ENCODE measurements at places on chromosomes 16 and 17.

GRCh38 chr16:6771956-6772355 is 560.7 kb upstream of the RBFOX1 start:
- H3K27me3 ChIP-seq: no peaks in the 10 kb centered on the region
- no peaks in the 10 kb centered on the region for H3K4me1 ChIP-seq
- no peak overlapping the region for H3K4me3 ChIP-seq
- DNase-seq: no peak

- H3K27ac ChIP-seq: no peak overlapping the region
- DNase-seq: no peak
- no peak overlapping the region for H3K4me3 ChIP-seq
- peaks cover 17% of the 10 kb centered on the region for H3K4me1 ChIP-seq
- H3K27me3 ChIP-seq: no peaks in the 10 kb centered on the region
These were observed 1.9 kb downstream of the RASL10B start for GRCh38 chr17:35733366-35733765.

DNA sequence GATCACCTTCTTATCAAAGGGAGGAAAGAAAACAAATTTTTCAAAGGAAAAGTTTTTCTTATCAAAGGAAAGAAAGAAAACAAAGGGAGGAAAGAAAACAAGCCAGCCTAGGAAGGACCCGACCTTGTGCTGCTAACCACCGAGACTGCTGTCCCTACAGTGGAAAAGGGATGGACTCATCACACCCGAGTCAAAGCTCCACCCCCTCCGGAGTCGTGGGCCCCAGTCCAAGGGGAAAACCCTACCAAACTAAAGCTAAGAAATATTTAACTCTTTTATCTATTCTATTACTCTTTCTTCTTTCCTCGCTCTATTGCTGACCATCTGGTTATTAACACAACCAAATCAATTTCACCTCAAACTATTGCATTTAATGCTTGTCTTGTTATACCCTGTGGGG is 6.1 kb upstream of the ENDOV start:
- H3K4me3 ChIP-seq: no peak overlapping the region
- no peaks in the 10 kb centered on the region for H3K27me3 ChIP-seq
- no peaks in the 10 kb centered on the region for H3K4me1 ChIP-seq
- no peaks in the 10 kb centered on the region for H3K36me3 ChIP-seq
- no peak for DNase-seq

- no peaks in the 10 kb centered on the region for H3K4me1 ChIP-seq
- H3K27ac ChIP-seq: no peak overlapping the region
- H3K27me3 ChIP-seq: no peaks in the 10 kb centered on the region
- no peaks in the 10 kb centered on the region for H3K36me3 ChIP-seq
- DNase-seq: no peak
- no peak overlapping the region for H3K4me3 ChIP-seq
These were observed 16.9 kb upstream of the CCL22 start for GRCh38 chr16:57341441-57342303.

DNA sequence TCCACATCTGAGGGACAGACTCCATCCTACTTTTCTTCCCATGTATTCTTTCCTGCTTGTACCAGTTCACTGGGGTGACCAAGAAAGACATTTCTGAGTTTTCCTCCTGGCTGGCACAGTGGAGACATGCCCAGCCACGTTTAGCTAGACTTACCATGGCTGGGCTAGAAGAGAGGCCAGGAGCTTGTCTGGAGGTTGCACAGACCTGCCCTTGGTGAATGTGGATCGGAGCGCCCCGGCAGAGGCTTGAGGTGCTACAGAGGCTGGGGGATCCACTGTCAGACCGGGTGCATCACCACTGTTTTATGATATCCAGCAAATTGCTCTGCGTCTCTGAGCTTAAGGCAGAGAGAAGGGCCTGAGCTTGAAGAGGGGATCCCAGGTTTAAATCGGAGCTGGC is 3.5 kb downstream of the IL4R start:
- peaks cover 8% of the 10 kb centered on the region for H3K4me1 ChIP-seq
- peaks cover 7% of the 10 kb centered on the region for H3K27me3 ChIP-seq
- H3K36me3 ChIP-seq: no peaks in the 10 kb centered on the region
- DNase-seq: no peak

GRCh38 chr17:55093353-55093752 is 124.8 kb downstream of the STXBP4 start:
- H3K27me3 ChIP-seq: no peaks in the 10 kb centered on the region
- no peaks in the 10 kb centered on the region for H3K36me3 ChIP-seq
- H3K4me3 ChIP-seq: no peak overlapping the region
- DNase-seq: no peak
- no peak overlapping the region for H3K27ac ChIP-seq

GRCh38 chr16:16578701-16579100 is 199.8 kb downstream of the NPIPA7 start:
- H3K4me1 ChIP-seq: no peaks in the 10 kb centered on the region
- DNase-seq: no peak
- no peaks in the 10 kb centered on the region for H3K36me3 ChIP-seq
- H3K27ac ChIP-seq: no peak overlapping the region
- no peaks in the 10 kb centered on the region for H3K27me3 ChIP-seq

All from gastrocnemius medialis (tissue), 4 donors.